NCI-H1105 treated with DMSO at 0.1 percent for 48 hours (cell line): ENCODE measurements at places on chromosomes 3 and 15.

- peak; percentile 49 for DNase-seq
These were observed 23.0 kb upstream of the CCK start for GRCh38 chr3:42289026-42289425.

GRCh38 chr3:107921038-107921437 is 169.8 kb downstream of the CD47 start:
- DNase-seq: no peak

DNA sequence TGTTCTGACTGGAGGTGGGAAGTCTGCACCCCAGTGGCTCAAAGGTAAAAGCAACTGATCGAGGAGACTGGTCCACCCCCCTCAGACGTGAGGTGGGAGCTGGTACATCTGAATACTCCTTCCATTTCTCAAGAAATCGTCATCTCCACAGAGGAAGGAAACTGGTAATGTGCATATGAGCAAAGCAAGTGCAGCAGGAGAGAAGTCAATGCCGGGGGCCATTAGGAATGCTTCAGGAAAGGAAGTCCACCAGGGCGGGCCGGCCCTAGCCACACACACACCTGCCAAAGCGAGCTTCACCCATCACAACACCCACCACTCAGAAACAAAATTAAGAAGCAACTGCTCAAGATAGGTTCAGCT is 8.5 kb downstream of the TBC1D2B start:
- DNase-seq: no peak

- peak; percentile 38 for DNase-seq
These were observed 62.7 kb downstream of the EOMES start for GRCh38 chr3:27659279-27660021.

GRCh38 chr15:71136159-71136783 is 21.0 kb downstream of the THSD4 start:
- DNase-seq: no peak

DNA sequence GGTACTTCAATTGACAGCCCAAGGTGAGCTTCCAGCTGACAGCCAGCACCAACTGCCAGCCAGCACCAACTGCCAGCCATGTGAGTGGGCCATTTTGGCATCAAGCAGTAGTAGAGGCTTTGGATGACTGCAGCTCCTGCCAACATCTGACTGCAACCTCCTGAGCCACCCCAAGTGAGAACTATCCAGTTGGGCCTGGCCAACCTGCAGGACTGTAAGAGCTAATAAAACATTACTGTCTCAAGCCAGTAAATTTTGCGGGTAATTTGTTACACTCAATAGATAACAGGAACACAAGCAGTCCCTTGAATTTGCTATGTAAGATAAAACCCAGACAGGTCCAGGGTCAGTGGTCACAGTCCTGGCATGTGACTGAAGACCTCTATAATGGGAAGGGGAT is 29.7 kb downstream of the EPHB1 start:
- no peak for DNase-seq

- no peak for DNase-seq
These were observed 75.0 kb downstream of the SMAD6 start for GRCh38 chr15:66777054-66777453.

- DNase-seq: no peak
These were observed 77.9 kb upstream of the NTRK3 start for GRCh38 chr15:88334436-88334835.

GRCh38 chr15:90286678-90287077 is 21.2 kb downstream of the NGRN start:
- DNase-seq: no peak

DNA sequence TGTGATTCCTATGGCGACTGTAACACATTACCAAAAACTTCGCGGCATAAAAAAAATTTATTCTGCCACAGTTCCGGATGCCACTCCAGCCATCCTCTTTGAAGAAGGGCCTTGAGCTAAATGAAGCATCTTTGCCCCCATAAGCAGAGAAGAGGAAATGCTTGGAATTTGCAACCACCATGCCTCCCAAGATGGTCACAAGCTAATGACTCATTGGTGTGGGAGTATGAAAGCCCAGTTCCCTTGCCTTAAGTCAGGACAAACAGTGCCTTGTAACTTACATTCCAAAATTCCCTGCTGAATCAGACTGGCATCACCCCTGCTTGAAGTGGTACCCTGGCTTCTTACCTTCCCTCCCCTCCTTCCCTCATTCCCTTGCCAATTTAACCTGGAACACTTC is 1077.4 kb downstream of the EPHA3 start:
- no peak for DNase-seq

GRCh38 chr15:95712785-95713184 is 617.7 kb upstream of the NR2F2 start:
- DNase-seq: no peak

- peak; percentile 60 for DNase-seq
These were observed 563 bp downstream of the PXYLP1 start for GRCh38 chr3:141231952-141232823.

DNA sequence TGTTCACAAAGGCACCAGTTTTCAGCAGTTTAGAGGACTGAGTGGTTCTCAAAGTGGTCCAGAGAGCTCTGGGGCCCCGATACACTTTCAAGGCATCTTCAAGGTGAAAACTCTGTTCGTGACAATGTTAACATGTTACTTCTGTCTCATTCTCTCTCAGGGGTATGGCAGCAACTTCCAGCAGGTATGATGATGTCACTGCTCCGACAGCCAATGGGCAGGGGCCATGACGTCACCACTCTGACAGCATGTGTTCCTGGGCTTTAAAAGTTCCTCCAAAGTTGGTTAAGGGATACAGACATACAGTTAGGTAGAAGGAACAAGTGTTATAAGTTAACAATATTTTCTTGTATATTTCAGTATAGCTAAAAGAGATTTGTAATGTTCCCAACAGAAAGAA is 87.9 kb downstream of the KLF15 start:
- DNase-seq: no peak

- DNase-seq: no peak
These were observed 110.1 kb downstream of the MOBP start for GRCh38 chr3:39577541-39577940.

DNA sequence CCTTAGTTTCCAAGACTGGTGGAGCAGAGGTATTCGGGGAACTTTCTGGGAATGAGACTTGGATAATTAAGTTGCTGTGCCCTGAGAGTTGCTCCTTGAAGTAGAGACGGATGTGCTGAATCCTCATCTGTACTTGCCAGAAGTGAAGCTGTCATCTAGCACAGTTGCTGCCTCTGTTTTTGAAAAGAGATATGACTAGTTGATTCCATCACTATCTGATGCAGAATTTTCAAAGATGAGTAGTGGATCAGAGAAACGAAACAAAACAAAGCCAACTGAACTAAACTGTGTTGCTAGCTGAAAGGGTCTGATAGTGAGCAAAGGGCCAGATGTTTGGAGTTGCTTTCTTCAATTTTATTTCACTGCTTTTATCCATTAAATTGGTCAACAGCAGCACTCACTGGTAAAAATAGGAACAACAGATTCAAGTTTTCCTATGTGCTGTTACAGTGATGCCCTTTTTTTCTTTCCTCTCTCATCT is 52.7 kb downstream of the MITF start:
- no peak for DNase-seq

- DNase-seq: no peak
These were observed 30.8 kb downstream of the KLHL18 start for GRCh38 chr3:47313341-47314055.

DNA sequence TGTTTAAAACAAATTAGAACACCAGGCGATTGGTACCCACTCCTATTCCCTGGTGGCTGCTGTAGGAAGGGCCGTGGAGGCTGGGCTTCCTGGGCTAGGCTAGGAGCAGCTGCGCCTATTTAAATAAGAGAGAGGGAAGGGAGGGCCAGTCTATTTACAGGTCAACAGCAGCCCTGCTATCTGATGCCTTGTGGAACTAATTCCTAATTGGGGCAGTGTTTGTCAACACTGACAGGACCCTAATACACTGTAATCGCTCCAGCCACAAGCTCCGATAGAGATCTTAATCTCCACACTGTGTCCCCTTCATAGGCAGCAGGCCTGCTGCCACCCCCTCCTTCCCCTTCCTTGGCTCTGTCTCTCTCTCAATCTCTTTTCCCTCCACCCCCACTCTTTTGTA is 116.9 kb upstream of the SOX14 start:
- no peak for DNase-seq

- peak; percentile 82 for DNase-seq
These were observed 823.0 kb downstream of the CADM2 start for GRCh38 chr3:85781806-85782205.

DNA sequence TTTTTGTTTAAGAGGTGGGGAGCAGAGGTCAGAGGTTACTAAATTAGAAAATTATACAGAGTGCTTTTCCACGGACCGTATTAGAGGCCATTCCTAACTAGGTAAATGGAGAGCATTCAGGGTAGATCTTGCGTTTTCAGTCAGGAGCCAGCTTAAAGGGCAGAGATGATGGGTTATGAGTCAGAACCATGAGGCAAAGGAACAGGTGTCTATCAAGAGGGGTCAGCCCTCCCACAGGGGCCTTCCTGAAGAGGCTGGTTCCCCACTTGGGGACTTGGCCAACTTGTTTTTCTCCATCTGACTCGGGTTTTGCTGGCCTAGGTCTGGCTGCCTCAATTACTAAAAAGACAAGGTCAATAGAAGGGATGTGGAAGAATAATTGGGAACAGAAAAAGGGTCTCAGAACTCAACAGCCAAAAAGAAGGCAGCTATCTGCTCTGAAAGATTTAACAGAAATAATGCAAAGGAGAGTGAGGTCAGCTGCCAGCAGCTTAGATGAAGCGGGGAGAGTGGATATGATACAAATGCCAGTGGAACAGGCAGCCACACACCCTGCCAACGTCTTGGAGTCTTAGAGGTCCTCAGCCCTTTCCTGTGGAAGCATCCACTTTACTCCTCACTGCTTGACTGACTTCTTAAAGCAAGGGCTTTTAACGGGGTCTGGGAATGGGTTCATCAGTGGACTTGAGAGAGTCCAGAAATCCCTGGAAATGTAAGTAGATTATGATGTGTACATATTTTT is 17.6 kb downstream of the MTMR14 start:
- no peak for DNase-seq

- DNase-seq: no peak
These were observed 55.2 kb downstream of the RBPMS2 start for GRCh38 chr15:64720188-64720587.

GRCh38 chr15:101062471-101063171 is 143.5 kb downstream of the LRRK1 start:
- DNase-seq: no peak

- DNase-seq: no peak
These were observed 27.6 kb downstream of the TBC1D2B start for GRCh38 chr15:78049691-78050440.

- DNase-seq: peak; percentile 1
These were observed at the start of gene CSPG4 for GRCh38 chr15:75712668-75713337. CSPG4 (minus strand) TSS chr15:75712848; CDS start chr15:75712755, 93 bp downstream.

- DNase-seq: no peak
These were observed 90.6 kb upstream of the UBE2E2 start for GRCh38 chr3:23112491-23112890.

DNA sequence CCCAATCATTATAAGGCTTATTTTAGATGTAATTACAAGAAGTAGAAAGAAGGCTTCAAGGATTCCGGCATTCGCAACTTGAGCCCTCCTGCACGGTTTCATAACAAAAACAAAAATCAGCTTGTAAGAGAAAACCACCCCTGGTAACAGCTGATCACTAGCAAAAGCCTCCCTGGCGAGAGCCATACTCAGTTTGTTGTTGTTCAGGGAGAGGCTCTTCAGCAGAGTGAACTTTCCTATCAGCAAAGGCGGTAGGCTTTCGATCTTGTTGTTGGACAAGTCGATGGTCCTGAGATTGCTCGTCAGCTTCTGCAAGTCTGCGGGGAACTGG is 710 bp downstream of the LRRC57 start:
- DNase-seq: no peak

DNA sequence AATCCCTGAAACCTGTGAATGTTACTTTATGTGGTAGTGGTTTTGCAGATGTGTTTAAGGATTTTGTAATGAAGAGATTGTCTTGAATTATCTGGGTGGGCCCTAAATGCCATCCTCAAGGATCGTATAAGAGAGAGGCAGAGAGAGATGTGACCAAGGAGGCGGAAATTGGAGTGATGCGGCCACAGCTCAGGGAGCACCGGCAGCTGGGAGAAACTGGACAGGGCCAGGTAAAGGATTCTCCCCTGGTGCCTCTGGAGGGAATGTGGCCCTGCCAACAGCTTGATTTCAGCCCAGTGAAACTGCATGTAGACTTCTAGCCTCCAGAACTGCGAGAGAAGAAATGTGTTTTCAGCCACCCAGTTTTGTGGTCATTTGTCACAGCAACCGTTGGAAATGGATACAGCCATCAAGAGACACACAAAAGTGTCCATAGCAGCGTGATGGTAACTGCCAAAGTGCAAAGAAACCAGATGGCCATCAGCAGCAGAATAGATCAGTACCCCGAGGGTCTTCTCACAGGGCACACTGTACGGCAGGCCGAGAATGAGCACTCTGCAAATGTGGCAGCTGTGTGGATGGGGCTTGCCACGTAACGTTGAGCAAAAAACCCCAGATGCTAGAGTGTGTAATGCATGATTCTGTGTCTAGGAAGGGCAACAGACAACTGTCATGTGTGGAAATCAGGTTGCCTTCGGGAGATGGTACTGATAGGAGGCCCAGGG is 12.2 kb downstream of the APBA2 start:
- no peak for DNase-seq

DNA sequence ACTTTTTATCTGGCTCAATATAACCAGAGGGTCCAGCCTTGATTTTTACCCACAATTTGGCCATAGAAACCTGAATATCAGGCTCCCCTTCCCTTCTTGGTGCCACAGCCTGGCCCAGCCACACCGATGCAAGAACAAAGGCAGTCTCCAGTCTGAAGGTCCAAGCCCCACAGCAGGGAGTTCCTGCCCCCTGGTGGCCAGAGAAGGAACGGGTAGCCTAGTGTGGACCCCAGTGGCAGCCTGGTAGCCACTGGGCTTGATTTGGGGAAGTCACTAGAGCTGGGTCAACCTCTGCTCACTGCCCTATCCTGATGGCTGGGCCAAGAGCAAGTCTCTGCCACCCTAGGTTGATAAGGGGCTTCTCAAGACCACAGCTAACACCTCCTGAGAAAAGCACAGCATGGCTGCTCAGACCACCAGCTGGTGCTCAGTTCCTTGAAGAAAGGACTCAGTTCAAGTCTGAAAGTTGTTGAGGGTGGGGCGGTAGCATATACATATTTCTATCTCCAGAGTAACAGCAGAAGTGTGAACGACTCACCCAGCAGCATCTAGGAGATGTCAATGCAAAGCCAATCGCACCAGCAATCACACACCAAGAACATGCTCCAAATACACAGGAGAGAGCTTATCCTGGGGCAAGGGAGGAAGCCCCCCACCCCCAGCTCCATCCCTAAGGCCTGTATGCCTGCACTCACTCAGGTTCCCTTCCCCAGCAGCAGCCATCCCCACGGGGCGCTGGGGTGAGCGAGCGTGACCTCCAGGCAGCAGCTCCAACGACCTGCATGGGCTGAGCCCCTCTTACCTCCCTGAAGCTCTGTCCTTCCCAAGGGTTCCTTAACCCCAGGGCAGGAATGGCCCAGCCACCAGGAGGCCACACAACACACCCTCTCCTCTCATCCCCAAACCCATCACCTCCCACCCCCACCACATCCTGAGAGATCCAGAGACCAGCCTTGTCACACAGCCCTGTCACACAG is 7.6 kb downstream of the PFKFB4 start:
- peak; percentile 48 for DNase-seq

- DNase-seq: no peak
These were observed 961.0 kb upstream of the CFAP20DC start for GRCh38 chr3:60010781-60011180.
